ENCODE measurements at places on chromosomes 16 and 17.

- no peak for DNase-seq
Measured at GRCh38 chr17:1096215-1096614, 83.6 kb downstream of the ABR start.

DNA sequence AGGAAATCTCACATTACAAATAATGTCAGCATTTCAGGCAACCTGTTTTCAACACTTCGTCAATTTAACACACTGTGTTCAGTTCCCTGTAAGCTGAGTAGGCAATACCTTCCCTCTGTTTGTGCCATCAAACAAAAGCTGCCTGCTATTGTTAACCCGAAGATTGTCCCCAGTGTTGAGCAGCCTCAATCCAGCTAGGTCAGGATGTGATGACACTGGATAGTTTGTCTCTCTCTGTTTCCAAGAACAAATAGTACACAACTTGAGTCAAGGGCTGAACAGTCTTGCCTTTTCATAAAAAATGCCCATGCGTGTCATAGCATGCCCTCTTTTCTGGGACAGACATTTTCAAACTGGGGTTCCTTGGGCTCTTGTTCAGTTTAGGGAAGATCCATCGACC lies 36.4 kb downstream of the HSD17B2 start:
- DNase-seq, result no peak

GRCh38 chr17:57946798-57947358 lies 8.3 kb downstream of the CUEDC1 start:
- DNase-seq, result peak; percentile 70

DNA sequence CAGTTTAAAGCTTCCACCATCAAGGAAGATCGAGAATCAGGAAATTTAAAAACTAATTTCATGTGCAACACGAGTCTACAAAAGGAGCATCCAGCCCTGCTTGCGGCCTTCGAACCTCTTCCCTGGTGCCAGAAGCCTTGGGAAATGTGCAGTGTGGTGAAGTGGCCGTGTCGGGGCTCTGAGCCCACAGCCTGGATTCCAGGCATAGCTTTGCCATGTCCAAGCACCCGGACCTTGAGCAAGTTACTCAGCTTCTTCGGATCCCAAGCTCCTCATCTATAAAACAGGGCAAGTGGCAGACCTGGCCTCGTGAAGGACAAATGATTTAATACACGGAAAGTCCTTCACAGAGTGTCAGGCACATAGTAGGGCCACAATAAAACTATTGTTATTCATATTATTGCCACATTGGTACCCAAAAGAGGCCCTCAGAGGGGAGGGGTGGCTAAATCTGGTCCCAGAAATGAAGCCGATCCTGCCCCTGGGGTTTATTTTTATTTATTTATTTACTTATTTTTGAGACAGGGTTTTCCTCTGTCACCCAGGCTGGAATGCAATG lies 34.8 kb downstream of the COTL1 start:
- no peak for DNase-seq

GRCh38 chr16:17386229-17386628 lies 84.5 kb downstream of the XYLT1 start:
- DNase-seq, result no peak

DNA sequence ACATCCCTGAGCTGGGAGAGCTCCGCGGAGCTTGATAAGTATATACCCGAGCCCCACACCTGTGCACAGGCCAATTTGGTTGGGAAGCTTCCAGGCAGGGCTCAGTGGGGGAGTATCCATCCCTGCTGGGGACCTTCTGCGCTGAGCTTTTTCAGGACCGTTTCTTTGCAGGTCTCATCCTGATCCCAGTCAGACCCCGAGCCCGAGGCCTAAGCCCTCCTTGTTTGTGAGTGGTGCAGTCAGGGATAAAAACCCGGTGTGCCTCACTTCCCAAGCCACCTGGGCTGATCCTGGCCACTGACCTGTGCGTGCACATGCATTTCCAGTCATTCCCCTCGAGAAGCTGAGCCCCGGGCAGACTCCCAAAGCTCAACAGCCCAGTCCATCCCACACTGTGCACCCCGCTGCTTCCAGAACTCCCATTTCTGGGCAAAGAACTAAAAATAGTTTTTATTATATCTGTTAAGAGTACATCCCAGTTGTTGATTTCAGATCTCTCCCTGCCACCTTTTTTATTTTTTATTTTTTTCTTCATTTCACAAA lies 27.3 kb upstream of the NAT9 start:
- DNase-seq, result no peak

- DNase-seq, result no peak
Measured at GRCh38 chr17:62715882-62716390, 88.5 kb downstream of the MRC2 start.

- DNase-seq, result no peak
Measured at GRCh38 chr17:75476271-75476671, 19.8 kb downstream of the TMEM94 start.

DNA sequence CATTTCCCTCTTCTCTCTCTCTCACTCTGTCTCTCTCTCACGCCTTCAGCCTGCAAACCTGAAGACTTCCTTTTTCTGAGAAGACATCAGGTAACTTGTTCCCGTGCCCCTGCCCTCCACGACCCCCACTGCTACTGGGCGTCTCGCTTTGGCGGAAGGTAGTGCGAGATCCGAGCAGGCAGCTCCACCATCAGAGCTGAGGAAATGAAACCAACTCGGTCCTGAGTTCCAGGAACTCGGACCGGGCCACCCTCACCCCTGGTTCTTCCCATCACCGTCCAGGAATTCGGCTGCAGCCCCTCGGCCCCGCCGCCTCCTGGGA lies 585 bp downstream of the MLKL start:
- DNase-seq, result no peak

DNA sequence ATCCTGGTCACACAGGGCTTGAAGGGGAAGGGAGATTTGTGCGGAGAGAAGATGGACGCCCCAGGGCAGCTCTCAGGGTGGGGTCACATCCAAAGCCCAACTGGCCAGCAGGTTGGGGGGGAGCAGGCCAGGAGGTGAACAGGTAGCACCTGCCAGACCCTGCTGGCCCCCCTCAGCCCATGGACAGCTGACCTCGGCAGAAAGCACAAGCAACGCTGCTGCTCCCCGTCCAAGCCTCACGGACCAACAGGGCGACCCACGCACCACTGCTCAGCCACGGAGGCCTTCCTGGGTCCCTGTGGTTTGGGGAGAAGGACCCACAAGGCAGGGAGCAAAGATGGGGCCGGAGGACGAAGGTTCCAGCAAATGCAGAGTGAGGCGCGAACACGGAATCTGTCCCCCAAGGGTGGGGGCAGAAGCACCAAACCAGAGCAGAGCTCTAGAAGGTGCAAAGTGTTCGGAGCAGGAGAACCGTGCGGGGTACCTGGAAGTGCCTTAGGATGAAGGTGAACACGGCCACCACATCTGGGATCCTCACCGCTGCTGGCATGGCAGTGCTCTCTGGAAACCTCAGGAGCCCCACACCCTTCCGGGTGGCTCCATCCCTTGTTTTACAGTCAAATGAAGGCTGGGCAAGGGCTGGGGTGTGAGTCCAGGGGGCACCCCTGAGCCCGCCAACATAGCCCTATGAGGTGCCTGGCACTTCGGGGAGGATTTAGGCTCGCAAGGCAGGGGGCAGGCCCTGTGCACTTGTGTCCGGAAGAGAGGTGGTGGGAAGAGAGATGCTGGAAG lies 17.9 kb downstream of the CEP295NL start:
- DNase-seq, result no peak

DNA sequence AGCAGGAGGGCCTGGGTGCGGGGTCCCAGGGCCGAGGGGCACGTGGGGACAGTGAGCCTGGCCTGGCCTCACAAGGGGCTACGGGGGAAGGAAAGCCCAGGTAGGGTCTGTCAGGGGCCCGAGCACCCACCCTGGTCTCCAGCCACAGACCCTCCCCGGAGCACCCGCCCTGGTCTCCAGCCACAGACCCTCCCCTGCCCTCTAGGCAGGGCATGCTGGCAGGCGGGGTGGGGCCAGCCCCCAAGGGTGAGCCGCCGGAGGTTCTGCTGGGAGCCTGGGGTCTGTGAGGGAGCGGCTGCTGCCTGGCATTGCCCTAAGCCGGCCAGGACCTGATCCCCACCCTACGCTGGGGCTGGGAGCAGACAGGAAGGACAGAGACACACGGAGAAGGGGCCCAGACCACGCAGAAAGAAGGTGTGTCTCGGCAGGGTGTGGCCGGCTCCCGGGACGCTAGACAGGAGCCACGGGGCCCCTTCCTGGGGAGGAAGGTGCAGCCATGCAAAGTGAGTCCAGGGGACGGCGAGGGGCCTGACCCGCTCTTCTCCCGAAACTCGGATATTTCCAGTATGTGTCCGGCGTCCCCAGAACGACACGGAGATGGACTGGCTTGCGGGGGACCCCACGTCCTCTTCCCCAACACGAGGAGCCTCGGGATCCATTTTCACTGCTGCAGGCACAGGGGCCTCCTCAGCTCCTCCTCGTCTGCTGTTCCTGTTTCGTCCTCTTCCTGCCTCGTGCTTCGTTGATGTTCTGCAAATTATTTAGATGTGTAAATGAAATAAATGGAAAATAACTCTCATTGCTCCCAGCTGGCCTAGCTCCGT lies 15.5 kb downstream of the UTS2R start:
- DNase-seq, result no peak
